ENCODE measurements at places on chromosomes 5 and 9.

DNA sequence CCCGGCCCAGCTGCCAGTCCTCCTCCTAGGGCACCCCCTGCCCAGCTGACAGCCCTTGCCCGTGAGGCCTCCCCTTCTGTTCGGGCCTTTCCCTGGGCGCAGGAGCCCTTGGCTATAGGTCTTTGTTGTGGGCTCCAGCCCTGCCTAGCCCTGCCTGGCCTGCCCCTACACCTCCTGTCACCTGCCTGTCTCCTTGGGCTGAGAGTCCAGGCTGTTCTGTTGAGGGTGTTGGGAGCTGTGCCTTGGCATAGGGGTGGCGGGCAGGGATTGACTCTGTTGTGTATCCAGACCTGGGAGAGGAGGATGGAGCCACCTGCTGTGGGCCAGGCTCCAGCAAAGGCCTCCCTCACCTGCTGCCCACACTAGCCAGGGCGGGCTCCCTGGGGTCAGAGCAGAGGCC, 11.6 kb downstream of the FCN2 start:
- DNase-seq, result no peak

DNA sequence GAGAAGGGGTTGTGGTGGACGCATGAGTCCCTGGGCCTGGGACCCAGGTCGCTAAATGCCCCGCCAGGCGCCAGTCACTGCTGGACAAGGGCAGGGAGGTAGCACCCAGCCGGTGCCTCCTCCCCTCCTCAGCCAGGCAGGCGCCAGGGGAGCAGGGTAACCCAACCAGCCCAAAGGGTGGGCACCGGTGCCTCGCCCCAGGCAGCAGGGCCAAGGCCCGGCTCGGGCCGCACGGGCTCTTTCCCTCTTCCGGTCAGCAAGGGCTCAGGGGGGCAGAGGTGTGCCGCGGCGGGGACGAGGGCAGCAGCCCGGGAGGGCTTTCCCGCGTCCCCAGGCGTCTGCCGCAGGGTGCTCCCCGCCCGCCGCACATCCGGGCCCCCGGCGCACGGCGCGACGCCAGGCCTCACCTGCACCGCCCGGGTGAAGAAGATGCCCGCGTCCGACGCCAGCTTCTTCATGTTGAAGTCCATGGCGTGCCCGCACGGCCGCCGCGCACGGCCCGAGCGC, 393 bp downstream of the SH3GLB2 start:
- DNase-seq, result no peak

GRCh38 chr5:127934791-127935256, 148.7 kb upstream of the SLC12A2 start:
- DNase-seq, result peak; percentile 63

GRCh38 chr5:91277093-91277626, 106.0 kb downstream of the ARRDC3 start:
- no peak for DNase-seq

DNA sequence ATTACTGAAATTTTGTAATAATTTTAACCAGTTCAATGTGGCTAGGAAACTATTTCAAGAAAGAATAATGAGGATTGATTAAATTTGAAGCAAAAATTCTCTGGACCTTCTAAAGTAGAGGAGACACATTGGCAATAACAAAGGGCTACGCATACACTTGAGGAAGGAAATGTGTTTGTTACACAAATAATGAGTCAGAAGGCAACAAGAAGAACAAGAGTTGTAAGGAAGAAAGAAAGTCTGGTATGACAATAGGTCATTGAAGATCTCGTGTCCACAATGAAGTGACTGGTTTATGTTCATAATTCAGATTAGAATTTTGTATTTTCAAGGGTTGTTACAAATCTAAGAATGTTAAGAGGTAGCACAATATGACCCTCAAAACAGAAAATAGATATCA, 25.8 kb downstream of the ST8SIA4 start:
- no peak for DNase-seq

- no peak for DNase-seq
Observed at GRCh38 chr9:129834489-129835127, 467 bp downstream of the C9orf78 start.

DNA sequence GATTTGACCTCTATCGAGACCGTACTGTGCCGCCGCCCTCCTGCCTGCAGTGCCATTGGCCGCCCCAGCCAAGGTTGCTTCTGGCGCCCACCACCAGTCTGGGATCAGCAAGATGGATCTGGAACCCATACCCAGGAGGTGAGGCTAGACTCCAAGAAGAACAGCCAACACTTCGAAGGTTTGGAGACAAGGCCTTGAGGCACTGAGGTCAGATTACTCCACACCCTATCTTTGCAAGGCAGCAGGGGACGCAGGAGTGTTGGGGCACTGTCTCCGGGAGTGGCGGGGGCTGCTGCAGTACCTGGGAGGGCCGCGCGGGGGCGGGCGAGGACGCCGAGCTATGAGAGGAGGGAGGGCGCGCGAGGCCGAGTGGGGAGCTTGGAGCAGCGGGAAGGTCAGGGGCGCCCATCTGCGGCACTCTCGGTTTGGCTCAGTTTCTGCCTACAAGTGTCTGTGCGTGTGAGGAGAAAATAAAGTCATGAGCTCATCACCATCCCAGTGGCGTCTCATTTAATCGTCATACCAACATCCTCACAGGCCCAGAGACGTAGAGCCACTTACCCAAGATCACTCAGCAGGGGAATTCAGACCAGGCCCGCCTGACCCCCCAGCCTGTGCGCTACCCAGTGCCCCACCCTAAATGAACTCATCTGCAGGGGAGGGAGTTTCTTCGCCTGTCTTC, 20.5 kb upstream of the PSD2 start:
- DNase-seq, result peak; percentile 94

DNA sequence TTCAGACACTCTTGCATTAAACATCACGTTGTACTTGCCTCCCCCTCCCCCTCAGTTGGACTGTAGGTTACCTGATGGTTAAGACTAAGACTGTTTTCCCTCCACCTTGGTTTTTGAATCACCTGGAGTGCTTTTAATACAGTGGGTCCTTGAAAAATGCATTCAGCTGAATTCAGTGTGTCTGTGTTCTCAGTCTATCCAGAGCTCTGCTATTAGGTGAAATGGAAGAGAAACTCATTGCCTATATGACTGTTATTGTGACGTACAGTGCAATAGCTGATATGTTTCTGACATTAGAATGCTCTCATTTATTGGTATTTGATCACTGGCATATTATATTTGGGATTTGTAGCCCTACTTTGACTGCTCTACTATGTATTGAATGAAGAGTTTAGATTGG, 108.5 kb downstream of the F2RL2 start:
- no peak for DNase-seq

GRCh38 chr9:129209109-129209508, 31.0 kb upstream of the IER5L start:
- DNase-seq, result peak; percentile 54

- no peak for DNase-seq
Observed at GRCh38 chr5:55523293-55523692, 11.5 kb downstream of the PLPP1 start.
